ENCODE measurements at places on chromosomes 6 and 20.

- DNase-seq = no peak
Measured at GRCh38 chr6:55568808-55569439, 10.1 kb downstream of the HMGCLL1 start.

DNA sequence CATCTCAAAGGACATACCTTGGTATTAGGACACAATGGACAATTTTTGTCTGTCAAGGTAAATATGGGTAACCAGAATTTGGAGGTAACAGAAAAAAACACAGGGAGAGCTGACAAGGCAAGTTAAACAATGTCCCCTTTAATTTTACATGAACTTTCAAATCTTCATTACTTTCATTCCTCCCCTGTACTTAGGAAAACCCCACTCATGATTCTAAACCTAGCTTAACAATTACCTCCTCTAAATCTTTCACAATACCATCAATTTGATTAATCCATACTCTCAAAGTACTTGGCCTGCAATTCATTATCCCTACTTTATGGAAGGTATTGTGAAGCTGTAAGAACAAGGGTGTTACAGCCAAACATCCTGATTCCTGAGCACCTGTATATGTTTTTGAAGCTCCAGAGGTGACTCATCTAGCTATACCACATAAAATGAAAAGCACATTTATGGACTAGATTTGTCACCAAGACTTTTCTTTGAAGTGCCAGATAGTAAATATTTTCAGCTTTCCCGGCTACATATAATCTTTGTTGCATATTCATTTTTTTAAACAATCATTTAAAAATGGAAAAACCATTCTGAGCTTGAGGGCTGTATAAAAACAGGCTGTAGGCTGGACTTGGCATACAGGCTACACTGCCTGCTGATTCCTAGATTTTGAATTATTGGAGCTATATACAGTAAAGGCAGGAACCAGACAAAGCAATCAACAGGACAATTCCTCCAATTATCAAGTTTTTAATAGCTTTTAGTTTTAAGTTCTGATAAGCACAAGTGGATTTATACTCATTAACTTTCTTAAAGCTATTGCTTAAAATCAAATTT lies 22.9 kb downstream of the DEK start:
- no peak for DNase-seq

DNA sequence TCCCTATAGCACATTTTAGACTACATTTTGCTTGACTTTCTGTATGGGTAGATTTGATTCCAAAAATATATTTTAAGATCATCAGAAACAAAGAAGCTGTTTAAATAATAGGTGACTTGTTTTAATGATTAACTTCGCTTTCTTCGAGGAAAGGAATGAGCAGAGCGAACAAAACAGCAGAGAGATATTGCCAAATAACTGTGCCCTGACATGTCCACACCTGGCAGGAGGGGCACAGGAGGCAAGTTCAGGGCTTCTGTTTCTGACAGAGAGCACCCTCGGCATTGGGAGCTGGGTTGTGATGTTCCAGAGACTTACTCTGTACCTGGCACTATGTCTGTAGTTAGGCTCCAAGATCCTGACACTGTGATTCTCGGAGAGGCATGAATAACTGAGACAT lies 155.7 kb upstream of the SASH1 start:
- DNase-seq = no peak

GRCh38 chr6:131958542-131959470 lies 7.6 kb upstream of the CCN2 start:
- DNase-seq = no peak

DNA sequence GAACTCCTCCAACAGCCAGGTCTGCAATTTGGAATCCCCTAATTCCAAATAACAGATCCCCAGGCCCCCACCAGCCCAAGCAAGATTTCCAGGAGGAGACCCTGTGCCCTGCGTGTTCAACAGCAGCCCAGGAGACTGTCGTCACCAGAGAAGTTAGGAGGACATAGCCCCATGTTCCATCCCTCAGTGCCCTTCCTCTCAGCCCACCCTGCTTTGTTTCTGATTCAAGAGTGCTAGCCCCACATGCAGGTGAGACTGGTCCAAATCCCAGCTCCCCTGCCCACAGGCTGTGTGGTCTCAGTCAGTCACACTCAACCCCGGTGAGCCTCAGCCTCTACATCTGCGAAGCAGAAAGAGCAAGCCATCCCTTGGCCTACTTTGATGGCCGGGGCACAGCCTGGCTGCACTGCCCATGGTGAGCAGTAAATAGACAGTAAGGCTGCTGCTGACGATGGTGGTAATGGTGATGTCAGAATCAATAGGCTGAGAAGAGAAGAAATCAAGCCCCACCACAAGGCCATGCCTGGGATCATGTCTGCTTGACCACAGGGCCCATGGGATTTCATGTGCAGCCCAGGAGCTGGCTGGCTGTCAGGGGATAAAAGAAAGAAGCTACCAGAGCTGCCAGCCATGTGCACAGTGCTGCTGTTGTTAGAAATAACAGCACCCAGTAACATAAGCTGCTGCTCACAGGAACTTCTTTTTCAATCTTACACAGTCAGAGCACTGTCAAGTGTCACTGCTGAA lies 51.5 kb upstream of the NXT1 start:
- DNase-seq = no peak

- no peak for DNase-seq
Measured at GRCh38 chr6:37256692-37257319, 766 bp upstream of the TBC1D22B start.

GRCh38 chr6:21265730-21266044 lies 327.9 kb upstream of the SOX4 start:
- no peak for DNase-seq

GRCh38 chr6:147733686-147734085 lies 225.2 kb downstream of the SAMD5 start:
- DNase-seq = no peak

Data from activated naive CD4-positive, alpha-beta T cell treated with anti-CD3 and anti-CD28 coated beads, Interleukin-2, amount 50 U/mL, for 16 hours (primary cell).